Stimulated activated CD8-positive, alpha-beta memory T cell treated with anti-CD3 and anti-CD28 coated beads, Interleukin-7, amount 100 ng/mL, for 48 hours (primary cell): ENCODE measurements at places on chromosomes 13 and 19.

- DNase-seq: no peak
Observed at GRCh38 chr19:55256562-55257460, 2.0 kb downstream of the PPP6R1 start.

GRCh38 chr13:66214467-66214866 lies 1015.7 kb downstream of the PCDH9 start:
- DNase-seq: no peak

DNA sequence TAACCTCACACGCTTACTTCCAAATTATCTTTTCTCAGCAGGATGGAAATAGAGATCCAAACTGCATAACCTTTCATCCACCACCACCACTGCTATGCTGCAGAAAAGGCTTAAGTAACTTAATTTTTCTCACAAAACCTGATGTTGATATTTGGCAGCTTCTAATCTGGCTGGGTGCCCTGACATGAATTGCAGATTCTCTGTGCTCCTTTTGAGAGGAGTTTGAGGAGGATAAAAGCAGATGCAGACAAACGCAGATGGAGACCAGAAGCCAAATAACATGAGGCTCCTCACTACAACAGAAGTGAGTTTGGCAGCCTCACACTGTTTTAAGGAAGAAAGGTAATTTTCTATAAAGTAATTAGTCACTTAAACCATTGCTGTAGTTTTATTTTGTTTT lies 646.2 kb upstream of the ATXN8OS start:
- DNase-seq: no peak

DNA sequence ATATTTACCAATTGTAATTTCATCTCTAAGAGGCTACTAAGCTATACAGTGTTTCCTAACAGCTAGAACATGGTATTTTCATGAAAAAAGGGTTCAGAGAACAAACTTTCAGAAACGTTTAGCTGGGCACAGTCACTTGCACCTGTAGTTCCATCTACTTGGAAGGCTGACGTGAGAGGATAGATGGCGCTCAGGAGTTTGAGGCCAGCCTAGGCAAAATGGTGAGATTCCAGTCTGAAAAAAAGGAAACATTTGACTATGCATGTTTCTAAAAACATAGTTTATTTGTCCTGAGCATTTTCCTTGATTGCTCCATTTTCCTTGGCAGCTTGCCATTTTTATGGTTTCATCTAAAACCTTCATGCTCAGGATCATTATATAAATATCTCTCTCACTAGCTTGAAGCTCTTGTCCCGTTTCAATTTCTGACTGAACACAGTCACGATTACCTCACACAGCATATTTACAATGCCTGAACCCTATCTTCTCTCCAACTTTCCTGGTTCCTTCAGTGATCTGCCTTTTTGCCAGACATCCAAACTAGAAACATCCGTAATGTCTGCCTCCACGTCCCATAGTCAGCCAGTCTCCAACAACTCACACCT lies 200.8 kb downstream of the RGCC start:
- no peak for DNase-seq

GRCh38 chr13:109569958-109570711 lies 216.2 kb downstream of the IRS2 start:
- DNase-seq: peak; percentile 1

GRCh38 chr13:40192858-40193257 lies 473.6 kb downstream of the FOXO1 start:
- no peak for DNase-seq
